ENCODE measurements at places on chromosomes 5 and 9. TPM values are rescaled to one million over a fixed set of nuclear protein-coding genes. Genes with fewer than 3 reads are reported as not detected.

DNA sequence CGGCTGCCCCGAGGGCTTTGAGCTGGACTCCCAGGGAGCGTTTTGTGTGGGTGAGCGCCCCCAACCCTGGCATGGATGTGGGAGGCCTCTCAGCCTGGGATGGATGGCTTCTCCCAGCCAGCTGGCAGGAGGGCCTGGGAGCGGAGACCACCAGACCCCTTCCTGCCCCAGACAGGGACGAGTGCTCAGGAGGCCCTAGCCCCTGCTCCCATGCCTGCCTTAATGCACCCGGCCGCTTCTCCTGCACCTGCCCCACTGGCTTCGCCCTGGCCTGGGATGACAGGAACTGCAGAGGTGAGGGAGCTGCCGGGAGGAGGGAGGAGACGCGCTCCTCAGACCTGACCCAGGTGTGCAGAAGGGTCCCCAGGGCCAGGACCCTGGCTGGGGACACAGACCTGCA, 17.4 kb upstream of the ASS1 start:
- peaks cover 4% of the 10 kb centered on the region for H3K4me1 ChIP-seq
- H3K27me3 ChIP-seq, result no peaks in the 10 kb centered on the region
- no peak for DNase-seq
- H3K36me3 ChIP-seq, result no peaks in the 10 kb centered on the region
- no peak overlapping the region for H3K4me3 ChIP-seq

Gene FOXB2
- total RNA-seq, result not detected

- no peak overlapping the region for H3K4me3 ChIP-seq
- no peak overlapping the region for H3K27ac ChIP-seq
- no peaks in the 10 kb centered on the region for H3K36me3 ChIP-seq
- no peak for DNase-seq
- H3K4me1 ChIP-seq, result no peaks in the 10 kb centered on the region
Observed at GRCh38 chr5:41246376-41246775, 33.0 kb upstream of the C6 start.

DNA sequence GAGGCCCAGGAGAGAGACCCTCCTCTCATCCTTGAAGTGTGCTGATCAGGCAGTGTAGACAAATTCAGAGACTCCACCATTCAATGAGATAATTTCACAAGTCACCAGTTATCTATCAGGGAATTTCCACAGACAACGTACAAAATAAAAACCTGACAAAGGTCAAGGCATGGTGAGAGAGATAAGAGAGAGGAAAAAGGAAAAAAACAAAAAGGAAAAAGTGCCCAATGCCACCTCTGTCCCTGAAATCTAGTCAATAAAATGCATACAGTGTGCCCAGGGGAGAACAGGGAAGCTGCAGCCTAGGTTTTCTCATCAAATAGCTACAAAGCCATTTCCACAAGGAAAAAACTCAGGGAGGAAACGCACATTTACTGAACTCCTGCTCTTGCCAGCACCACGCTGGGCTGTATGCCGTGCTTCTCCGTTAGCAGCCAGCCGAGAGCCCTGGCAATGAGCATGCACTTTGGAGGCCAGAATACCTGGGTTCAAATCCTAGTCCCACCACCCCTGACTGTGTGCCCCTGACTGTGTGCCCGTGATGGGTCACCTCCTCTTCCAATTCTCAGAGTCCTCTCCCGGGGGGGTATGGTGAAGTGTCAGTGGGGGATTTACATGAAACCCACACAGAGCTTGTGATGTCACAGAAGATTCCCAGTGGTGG, 11.6 kb downstream of the WHRN start:
- H3K4me1 ChIP-seq, result no peaks in the 10 kb centered on the region
- DNase-seq, result no peak
- no peaks in the 10 kb centered on the region for H3K36me3 ChIP-seq
- H3K4me3 ChIP-seq, result no peak overlapping the region

Gene IL4
- not detected for total RNA-seq

DNA sequence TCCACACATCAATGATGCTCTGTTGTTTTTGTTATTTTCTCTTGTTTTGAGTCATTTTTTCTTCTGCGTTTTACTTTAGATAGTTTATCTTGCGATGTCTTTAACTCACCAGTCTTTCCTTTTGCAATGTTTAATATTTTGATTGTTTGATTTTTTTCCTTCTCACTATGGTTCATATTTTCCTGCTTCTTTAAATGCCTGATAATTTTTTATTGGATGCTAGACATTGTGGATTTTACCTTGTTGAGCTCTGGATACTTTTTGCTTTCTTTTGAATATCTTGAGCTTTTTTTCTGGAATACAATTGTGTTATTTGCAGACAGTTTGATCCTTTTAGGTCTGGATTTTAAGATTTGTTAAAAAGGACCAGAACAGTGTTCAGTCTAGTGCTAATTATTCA, 55.2 kb upstream of the GAS1 start:
- no peaks in the 10 kb centered on the region for H3K36me3 ChIP-seq
- DNase-seq, result no peak
- H3K4me3 ChIP-seq, result no peak overlapping the region
- no peak overlapping the region for H3K27ac ChIP-seq

Gene OR13J1
- total RNA-seq, result not detected

Gene MOB3B
- 39.6 TPM for total RNA-seq

Gene PCDHB4
- 0.96 TPM for total RNA-seq

Gene BTNL3
- 38.0 TPM for total RNA-seq

- H3K27me3 ChIP-seq, result no peaks in the 10 kb centered on the region
- DNase-seq, result no peak
- H3K36me3 ChIP-seq, result no peaks in the 10 kb centered on the region
- no peaks in the 10 kb centered on the region for H3K4me1 ChIP-seq
- no peak overlapping the region for H3K4me3 ChIP-seq
- no peak overlapping the region for H3K27ac ChIP-seq
Observed at GRCh38 chr9:4933177-4933576, 51.9 kb upstream of the JAK2 start.

Gene INSYN2B
- total RNA-seq, result not detected

- no peak for DNase-seq
- no peaks in the 10 kb centered on the region for H3K27me3 ChIP-seq
- no peak overlapping the region for H3K4me3 ChIP-seq
- H3K4me1 ChIP-seq, result peaks cover 11% of the 10 kb centered on the region
- peaks cover 6% of the 10 kb centered on the region for H3K36me3 ChIP-seq
Observed at GRCh38 chr5:179766021-179766725, 27.6 kb upstream of the LTC4S start.

DNA sequence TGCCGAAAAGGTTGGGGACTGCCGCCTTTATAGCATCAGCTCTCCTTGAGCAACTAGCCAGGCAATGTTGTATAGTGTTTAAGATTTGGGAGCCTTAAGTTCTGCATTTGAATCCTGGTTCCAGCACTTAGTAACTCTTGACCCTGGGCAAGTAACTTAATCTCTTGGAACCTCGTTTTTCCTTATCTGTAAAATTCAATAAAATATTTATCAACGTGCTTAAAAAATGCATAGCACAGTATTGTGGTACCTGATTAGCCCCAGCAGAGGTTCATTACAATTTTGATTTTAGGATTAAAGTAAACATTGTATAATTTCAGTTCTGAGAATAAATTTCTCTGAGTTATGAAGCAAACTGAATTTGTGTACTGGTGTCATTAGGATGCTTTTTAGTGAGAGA, 66.4 kb downstream of the ZSWIM6 start:
- no peaks in the 10 kb centered on the region for H3K4me1 ChIP-seq
- H3K4me3 ChIP-seq, result no peak overlapping the region
- no peak for DNase-seq
- no peaks in the 10 kb centered on the region for H3K27me3 ChIP-seq
- no peak overlapping the region for H3K27ac ChIP-seq

GRCh38 chr5:82619097-82619496, 340.9 kb upstream of the RPS23 start:
- H3K4me1 ChIP-seq, result no peaks in the 10 kb centered on the region
- DNase-seq, result no peak
- no peak overlapping the region for H3K27ac ChIP-seq

GRCh38 chr5:10856683-10857337, 95.8 kb upstream of the DAP start:
- H3K4me3 ChIP-seq, result no peak overlapping the region
- no peak overlapping the region for H3K27ac ChIP-seq
- no peaks in the 10 kb centered on the region for H3K4me1 ChIP-seq
- no peak for DNase-seq
- H3K27me3 ChIP-seq, result no peaks in the 10 kb centered on the region

- no peak overlapping the region for H3K27ac ChIP-seq
- no peaks in the 10 kb centered on the region for H3K36me3 ChIP-seq
- H3K4me3 ChIP-seq, result no peak overlapping the region
Observed at GRCh38 chr5:167790462-167791260, 500.8 kb upstream of the WWC1 start.

- H3K4me1 ChIP-seq, result no peaks in the 10 kb centered on the region
- no peaks in the 10 kb centered on the region for H3K27me3 ChIP-seq
- H3K4me3 ChIP-seq, result no peak overlapping the region
- H3K27ac ChIP-seq, result no peak overlapping the region
- no peak for DNase-seq
- H3K36me3 ChIP-seq, result no peaks in the 10 kb centered on the region
Observed at GRCh38 chr9:70811638-70812037, 309.8 kb downstream of the TRPM3 start.

GRCh38 chr5:168312606-168313295, 21.3 kb downstream of the WWC1 start:
- H3K27me3 ChIP-seq, result no peaks in the 10 kb centered on the region
- H3K4me3 ChIP-seq, result no peak overlapping the region
- no peaks in the 10 kb centered on the region for H3K36me3 ChIP-seq
- DNase-seq, result no peak

- no peak for DNase-seq
- no peaks in the 10 kb centered on the region for H3K36me3 ChIP-seq
- no peaks in the 10 kb centered on the region for H3K4me1 ChIP-seq
- H3K4me3 ChIP-seq, result no peak overlapping the region
Observed at GRCh38 chr5:39186722-39187539, 32.4 kb downstream of the FYB1 start.

Gene PCDHGC5
- 0.64 TPM for total RNA-seq

Gene PLCXD3
- total RNA-seq, result 0.80 TPM

Gene MPDZ
- 2.3 TPM for total RNA-seq

Gene MYORG
- 68.6 TPM for total RNA-seq

GRCh38 chr9:125137200-125137599, 6.1 kb downstream of the SCAI start:
- H3K27ac ChIP-seq, result no peak overlapping the region
- no peak for DNase-seq
- H3K27me3 ChIP-seq, result no peaks in the 10 kb centered on the region
- H3K36me3 ChIP-seq, result no peaks in the 10 kb centered on the region
- H3K4me3 ChIP-seq, result no peak overlapping the region

- H3K27ac ChIP-seq, result no peak overlapping the region
- H3K4me1 ChIP-seq, result no peaks in the 10 kb centered on the region
- DNase-seq, result no peak
- H3K4me3 ChIP-seq, result no peak overlapping the region
Observed at GRCh38 chr5:168011096-168011495, 280.3 kb upstream of the WWC1 start.

Gene KCNMB1
- total RNA-seq, result 6.9 TPM

Gene AQP7
- 12.5 TPM for total RNA-seq

Gene RECK
- 4.5 TPM for total RNA-seq

Gene SKP1
- total RNA-seq, result 235 TPM

Gene LCN15
- total RNA-seq, result 3.4 TPM

GRCh38 chr9:114367772-114368569, 19.8 kb downstream of the AKNA start:
- DNase-seq, result no peak
- peaks cover 18% of the 10 kb centered on the region for H3K4me1 ChIP-seq
- H3K4me3 ChIP-seq, result no peak overlapping the region
- peak overlapping the region; percentile 50 for H3K27ac ChIP-seq

- no peak overlapping the region for H3K27ac ChIP-seq
- H3K4me3 ChIP-seq, result no peak overlapping the region
- no peaks in the 10 kb centered on the region for H3K36me3 ChIP-seq
- DNase-seq, result no peak
- H3K27me3 ChIP-seq, result no peaks in the 10 kb centered on the region
Observed at GRCh38 chr5:82348784-82349425, 70.8 kb upstream of the RPS23 start.

DNA sequence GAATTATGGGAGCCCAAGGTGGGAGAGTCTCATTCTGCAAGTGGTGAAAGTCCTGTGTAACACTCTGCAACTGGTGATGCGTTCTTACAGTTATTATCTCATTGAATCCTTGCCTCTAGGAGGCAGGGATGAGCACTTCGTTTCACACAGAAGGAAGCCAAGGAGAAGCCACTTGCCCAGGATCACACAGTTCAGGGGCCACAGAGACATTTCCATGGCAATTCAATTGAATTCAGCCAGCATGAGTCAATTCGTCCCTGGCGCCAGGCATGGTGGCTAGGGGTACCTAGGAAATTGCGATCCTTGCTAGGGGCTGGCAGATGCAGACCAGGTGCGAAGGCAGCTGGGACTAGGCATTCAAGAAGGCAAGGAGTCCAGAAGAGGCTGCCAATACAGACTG, 26.2 kb downstream of the LHX2 start:
- H3K4me3 ChIP-seq, result no peak overlapping the region
- peaks cover 18% of the 10 kb centered on the region for H3K27me3 ChIP-seq
- H3K36me3 ChIP-seq, result no peaks in the 10 kb centered on the region
- H3K4me1 ChIP-seq, result peaks cover 4% of the 10 kb centered on the region
- DNase-seq, result no peak

GRCh38 chr5:180026734-180027458, 44.7 kb downstream of the RNF130 start:
- H3K4me1 ChIP-seq, result no peaks in the 10 kb centered on the region
- no peaks in the 10 kb centered on the region for H3K27me3 ChIP-seq
- no peak overlapping the region for H3K27ac ChIP-seq
- no peak overlapping the region for H3K4me3 ChIP-seq
- DNase-seq, result no peak

DNA sequence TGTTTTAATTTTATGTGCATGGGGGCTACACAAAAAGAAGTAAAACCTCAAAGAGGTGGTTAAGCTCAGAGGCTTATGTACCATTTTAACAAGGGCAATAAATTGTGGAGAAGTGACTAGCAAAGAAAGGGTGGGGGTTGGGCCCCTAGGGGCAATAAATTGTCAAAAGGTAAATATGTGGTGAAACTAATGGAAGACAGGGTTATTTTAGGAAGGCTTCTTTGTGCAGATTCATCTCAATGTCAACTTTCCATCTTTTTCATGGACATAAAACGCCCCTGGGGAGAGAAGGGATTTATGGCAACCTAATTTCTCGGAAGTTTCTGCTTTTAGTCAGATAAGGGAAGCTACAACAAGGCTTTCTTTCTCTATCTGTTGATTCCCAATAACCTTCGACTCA, 42.5 kb upstream of the GOLM1 start:
- no peak overlapping the region for H3K4me3 ChIP-seq
- no peak for DNase-seq
- H3K27me3 ChIP-seq, result no peaks in the 10 kb centered on the region
- no peak overlapping the region for H3K27ac ChIP-seq
- no peaks in the 10 kb centered on the region for H3K4me1 ChIP-seq

Gene SLC25A48
- 4.1 TPM for total RNA-seq

DNA sequence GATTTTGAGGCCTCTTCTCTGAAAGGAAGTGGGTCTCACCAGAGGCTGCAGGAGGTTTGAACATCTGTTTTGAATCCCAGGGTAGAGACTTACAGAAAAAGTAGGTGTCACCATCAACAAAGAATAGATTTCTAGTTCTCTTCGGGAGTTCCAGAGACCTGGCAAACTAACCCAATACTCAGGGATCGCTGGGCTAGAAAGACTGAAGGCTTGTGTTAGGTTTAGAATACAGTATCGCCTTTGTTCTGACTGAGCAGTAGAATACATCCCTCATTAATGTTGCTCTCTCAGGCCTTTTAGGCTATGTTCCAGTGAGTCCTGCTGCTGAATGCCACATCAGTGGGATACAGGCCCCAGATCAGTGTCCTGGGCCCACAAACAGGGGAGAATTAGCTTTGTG, 27.2 kb downstream of the RUSC2 start:
- no peak for DNase-seq
- H3K27ac ChIP-seq, result peak overlapping the region; percentile 18
- no peak overlapping the region for H3K4me3 ChIP-seq
- H3K36me3 ChIP-seq, result no peaks in the 10 kb centered on the region
- H3K4me1 ChIP-seq, result no peaks in the 10 kb centered on the region
- no peaks in the 10 kb centered on the region for H3K27me3 ChIP-seq
